ENCODE measurements at places on chromosomes 11 and 22.

DNA sequence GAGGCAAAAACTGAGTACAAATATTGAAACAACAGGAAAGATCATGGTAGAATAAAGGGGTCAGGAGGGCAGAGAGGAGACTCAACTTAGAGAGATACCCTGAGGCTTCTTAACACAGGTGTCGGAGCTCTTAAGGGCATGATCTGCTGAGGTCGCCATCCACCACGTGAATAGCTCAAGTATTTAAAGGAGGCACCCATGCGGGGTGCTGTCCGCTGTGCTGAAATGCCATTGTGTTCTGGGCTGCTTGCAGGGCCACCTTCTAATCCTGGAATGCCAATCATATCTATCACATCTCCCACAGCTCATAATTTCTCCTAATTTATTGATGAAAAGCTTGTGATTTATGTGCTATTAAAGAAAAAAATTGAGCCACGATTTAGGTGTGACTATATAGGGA lies 90.2 kb downstream of the SEZ6L start:
- no peak for DNase-seq

GRCh38 chr11:34859496-34859895 lies 56.7 kb downstream of the APIP start:
- DNase-seq, result no peak

DNA sequence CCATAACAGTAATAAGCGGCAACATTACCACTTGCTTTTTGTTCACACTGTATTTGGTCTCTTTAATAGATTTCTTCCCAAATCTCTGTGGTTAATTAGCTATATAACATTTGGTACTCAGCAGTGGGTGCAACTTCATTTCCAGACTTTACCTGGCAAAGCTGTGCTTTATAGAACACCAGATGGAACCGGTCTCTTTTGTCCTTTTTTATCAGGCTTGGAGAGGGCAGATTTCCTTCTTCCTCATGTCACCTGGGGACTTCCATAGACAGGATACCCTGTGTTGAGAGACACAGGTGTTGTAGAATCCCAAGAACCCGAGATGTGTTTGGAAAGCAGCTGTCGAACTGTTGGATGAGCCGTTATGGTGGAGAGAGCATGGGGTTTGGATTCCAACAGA lies 393.7 kb downstream of the NTM start:
- no peak for DNase-seq

DNA sequence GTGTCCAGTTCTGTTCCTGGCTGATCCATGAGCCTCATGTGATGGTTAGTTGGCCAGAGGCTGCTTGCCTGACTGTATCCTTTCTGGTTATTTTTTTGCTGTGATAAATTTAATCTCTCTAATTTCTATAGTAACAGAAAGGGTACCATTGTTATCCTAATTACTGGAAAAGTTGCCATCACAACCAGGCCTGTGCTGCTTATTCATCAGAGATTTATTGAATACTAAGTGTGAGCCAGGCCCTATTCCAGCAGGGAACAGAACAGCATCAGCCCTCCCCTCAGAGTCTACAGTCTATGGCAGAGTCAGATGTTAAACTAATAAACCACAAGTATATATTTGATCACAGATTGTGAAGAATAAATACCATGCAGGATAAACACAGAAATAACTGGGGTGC lies 86.8 kb downstream of the DEPDC5 start:
- no peak for DNase-seq

DNA sequence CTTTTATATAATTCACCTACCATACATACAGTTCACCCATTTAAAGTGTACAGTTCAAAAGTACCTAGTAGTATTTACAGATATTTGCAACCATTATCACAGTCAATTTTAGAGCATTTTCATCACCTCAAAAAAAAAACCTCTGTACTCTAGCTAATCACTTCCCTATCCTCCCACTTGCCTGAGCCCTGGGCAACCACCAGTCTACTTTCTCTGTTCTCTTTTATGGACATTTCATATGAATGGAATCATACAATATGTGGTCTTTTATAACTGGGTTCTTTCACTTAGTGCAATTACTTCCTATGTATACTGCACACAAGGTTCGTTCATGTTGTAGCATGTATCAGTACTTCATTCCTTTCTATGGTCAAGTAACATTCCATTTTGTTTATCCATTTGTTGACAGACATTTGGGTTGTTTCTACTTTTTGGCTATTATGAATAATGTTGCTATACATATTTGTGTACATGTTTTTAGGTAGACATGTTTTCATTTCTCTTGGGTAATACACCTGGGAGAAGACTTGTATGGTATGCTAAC lies 17.8 kb upstream of the NEU3 start:
- DNase-seq, result no peak

- DNase-seq, result no peak
Observed at GRCh38 chr22:23714596-23715578, 24.1 kb downstream of the RGL4 start.

- peak; percentile 29 for DNase-seq
Observed at GRCh38 chr11:24497831-24498230, 978 bp downstream of the LUZP2 start.

DNA sequence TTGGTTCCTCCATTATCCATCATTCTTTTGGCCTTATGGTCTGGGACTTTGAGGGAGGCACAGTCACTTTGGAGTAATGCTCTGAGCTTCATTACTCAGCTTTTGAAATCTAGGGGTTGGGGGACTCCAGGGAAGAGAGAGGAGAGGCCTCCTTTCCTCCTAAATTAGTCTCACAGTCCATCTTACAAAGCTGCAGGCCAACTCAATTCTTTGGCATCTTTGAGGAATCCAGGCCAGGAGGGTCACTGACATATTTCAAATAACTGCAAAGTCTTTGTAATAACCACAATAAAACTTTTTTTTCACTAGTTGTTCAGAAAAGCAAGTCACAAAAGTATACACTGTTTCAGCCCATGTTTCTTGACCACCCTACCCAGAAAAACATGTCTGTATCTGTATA lies 73.3 kb upstream of the FAR1 start:
- no peak for DNase-seq

DNA sequence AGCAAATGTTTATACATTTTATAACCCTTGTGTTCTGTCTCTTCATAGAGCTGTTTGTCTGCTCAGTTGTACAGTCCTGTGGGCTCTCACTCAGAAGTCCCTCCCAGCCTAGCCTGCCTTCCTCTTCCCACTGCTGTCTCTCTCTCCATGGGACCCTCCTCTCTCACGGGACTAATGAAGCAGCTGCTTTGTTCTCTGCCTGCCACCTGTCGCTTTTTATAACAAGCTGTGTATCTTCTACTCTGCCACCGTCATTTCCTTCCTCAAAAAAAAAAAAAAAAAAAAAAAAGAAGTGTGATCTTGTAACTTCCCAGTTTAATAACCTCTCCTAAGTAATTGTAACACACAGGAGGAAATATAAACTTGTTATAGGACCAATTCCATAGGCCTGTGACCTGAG lies 92.2 kb upstream of the ALKBH3 start:
- DNase-seq, result peak; percentile 3

DNA sequence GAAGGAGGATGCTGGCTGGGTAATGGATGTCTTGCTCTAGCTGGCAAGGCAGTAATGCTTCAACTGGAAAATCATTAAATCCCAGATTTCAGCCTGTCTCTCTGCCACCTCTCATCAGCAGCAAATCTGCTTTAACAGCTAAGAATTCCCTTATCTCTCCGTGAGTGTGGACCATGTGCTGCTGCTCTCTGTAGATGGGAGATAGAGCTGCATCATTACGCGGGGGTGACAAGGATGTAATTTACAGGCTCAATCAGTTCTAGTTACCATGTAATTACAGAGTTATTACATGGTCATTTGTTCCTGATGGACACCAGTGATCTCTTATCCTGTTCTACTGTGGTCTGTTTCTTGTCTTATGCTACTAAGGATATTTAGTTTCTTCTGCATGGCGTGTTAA lies 665.4 kb downstream of the NTM start:
- DNase-seq, result no peak

GRCh38 chr11:134801570-134801969 lies 389.5 kb upstream of the B3GAT1 start:
- no peak for DNase-seq

DNA sequence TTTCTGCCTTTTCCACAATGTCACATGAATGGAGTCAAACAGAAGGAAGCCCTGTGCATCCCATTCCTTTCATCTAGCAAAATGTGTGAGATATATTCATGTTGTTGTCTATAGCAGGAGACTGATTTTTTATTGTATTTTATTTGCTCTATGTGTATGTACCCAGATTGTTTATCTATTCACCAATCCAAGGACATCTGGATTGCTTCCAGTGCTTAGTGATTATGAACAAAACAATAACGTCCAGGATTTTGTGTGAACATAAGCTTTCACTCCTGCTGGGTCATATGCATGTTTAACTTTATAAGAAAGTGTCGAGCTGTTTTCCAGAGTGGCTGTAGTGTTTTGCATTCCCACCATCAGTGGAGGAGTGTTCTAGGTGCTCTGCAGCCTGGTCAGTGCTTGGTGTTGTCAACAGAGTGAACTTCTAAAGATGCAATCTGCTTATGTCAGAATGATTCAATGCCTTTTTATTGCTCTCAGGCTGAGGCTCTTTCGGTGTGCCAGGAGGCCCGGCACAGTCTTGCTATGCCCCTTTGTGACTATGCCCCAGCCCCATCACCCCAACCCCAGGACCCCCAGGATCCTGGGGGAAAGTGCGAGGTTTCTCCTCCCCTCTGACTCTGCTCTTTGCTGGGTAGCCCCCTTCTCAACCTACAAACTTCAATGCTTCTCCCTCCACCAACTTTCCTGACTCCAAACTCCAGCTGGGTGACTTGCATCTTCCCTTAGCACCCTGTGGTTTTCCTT lies 19.9 kb upstream of the SYT13 start:
- DNase-seq, result no peak

GRCh38 chr11:9664276-9665171 lies 647 bp downstream of the SWAP70 start:
- peak; percentile 65 for DNase-seq

DNA sequence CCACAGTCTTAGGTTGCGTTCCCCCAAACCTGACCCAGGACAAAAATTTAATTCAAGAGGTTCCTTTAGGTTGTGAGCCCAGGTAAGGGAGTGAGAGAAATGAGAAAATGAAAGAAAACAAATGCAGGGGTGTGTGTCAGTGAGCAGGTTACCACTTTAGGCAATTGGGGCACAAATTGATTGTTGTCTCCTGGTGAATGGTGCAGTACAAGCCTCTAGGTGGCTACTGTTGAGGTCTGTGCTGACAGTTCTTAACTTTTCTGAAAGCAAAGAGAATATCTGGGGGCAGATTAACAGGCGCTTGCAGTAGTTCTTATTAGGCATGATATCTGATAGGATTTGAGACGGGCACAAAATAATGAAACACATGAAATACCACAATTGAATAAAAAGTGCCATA lies 894.6 kb downstream of the FAM181B start:
- DNase-seq, result no peak

- DNase-seq, result no peak
Observed at GRCh38 chr22:37279331-37280181, 2.8 kb upstream of the CYTH4 start.

GRCh38 chr11:68021167-68021787 lies 9.2 kb upstream of the NDUFS8 start:
- DNase-seq, result peak; percentile 10

DNA sequence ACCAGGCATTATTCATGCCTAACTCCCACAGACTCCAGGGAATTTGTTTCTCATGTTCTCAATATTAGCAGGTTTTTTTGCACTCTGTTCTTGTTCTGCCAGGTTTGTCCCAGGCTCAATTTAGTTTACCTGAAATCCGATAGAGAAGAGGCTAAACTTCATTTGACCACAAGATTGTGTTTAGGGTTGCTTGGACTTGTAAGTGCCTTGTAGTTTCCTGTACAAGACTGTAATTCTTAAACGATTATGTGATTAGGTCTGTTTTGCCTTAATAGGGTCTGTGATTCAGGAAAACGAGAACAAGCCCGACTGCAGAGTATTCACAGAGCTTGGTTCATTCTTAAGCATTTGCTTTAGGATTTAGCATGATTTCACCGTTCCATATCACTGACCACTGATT lies 1.8 kb downstream of the PRSS23 start:
- no peak for DNase-seq

DNA sequence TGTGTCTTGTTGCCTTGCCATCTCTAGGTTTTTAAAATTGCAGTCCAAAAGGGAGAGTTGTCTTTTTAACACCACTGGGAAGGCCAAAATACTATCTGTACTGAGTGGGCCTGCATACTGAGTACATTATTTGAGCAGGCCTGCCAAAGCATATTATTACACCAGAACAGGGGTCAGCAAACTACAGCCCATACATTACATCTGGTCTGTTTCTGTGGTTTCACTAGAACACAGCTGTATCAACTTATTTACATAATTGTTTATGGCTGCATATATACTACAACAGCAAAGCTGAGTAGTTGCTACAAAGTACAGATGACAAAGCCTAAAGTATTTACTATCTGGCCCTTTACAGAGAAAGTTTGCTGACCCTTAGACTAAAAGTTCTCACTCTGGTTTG lies 74.0 kb downstream of the USP35 start:
- DNase-seq, result no peak

DNA sequence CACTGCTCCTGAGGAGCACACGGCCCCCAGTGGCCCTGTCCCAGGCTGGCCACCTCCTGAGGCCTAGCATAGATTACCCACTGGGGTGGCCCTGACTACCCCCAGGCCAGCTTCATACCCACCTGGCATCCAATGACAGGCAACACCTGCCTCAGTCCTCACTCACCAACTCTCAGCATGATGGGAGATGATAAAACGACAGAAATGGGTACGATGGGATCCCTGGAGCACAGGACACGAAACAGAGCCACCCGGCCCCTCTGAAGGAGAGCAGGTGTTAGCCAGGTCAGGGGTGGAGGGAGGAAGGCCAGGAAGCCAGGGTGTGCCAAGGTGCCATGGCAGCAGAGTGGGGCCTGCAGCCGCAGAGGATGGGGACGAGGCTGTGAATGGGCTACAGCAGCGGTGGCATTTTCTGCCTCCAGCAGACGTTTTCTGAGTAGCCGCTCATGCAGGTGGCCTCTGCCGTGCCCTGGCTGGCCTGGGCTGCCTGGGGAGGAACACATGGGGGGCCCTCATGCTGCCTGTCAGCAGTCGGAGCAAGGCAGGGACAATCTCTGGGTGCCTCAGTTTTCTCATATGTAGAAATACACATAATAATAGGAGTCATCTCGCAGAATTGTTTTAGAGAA lies 50.2 kb upstream of the FGF3 start:
- DNase-seq, result no peak

GRCh38 chr11:16347928-16348685 lies 8.2 kb downstream of the SOX6 start:
- no peak for DNase-seq

Data from NCI-H82 (cell line).